ENCODE measurements at places on chromosomes 1 and 21.

GRCh38 chr1:101079341-101079740, 53.8 kb upstream of the DPH5 start:
- no peak for DNase-seq

DNA sequence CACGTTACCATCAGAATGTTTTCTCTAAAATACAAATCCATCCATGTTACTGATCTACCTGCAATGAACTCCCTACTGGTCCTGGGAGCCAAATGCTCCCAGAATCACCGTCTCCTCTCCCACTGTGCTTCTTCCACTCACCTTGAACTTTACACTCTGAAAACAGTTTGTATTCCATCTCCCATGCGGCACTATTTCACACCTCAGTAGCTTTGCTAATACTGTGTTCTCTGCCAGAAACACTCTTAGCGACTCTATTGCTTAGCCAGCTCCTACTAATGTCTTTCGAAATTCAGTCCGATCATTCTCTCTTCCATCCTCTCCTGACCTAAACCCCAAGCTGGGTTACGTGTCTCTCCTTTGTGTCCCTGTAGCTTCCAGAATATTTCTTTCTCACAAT, 284.4 kb upstream of the DUSP10 start:
- DNase-seq: no peak

DNA sequence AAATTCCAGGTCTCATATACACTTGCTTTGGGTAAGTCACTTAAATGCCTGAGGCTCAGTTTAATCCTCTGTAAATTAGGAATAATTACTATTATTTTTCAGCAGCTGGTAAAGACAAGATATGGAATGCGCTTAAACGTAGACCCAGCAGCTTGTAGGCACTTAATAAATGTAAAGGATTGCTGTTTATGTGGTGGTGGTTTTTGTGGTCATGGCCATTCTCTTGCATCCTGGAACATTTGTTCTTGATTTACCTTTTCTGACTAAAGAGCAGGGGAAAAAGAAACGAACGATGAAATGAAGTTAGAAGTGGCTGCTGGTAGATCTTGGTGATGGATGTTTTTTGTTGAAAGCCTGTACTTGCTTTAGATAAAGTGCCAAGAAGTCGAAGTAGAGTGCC, 195.0 kb upstream of the FOXD3 start:
- DNase-seq: no peak

GRCh38 chr1:236951672-236952071, 52.6 kb downstream of the MT1HL1 start:
- DNase-seq: no peak

DNA sequence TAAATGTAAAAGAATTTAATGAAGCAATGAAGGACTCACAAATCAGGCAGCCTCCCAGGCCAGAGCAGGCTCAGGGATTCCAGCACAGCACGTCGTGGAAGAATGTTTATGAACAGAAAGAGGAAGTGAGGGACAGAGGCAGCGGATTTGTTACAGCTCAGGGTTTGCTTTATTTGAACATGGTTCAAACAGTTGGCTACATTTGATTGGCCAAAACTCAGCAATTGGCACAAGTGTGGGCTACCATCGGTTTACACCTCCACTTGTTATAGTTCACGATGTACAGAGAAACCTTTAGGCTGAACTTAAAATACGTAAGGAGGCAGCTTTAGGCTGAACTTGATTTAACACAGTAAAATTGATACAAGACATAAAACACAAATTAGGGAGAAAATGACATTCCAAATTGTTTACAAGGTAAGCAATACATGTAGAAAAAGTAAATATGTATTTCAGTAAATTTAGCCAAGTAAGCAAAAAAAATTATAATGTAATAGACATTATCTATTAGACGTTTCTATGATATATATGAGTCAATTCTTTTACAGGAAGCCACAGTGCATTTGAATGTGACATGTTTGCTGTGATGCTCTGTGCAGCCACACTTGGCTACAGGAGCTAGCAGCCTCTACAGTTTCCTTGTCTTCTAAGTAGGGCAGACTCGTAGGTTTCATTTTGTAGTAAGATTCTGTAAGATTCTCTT, 126.5 kb downstream of the ADSS2 start:
- DNase-seq: no peak

GRCh38 chr1:174039027-174039426, 16.9 kb upstream of the RC3H1 start:
- no peak for DNase-seq

DNA sequence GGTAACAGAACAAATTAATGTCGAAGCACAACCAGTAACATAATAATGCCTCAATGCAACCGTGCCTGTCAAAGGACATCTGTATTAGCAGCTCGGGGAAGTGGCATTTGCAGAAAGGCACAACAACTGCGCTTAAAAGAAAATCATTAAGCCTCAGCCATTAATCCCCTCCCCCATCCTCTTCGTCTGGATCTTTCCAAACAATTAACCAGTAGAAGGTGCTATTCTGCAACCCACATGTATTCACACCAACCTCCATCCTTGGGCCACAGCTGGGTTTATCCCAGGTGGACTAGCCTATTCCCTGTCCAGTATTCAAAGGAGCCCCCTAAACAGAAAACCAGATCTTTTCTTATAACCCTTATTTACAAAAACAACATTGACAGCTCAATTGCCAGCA, 2.6 kb downstream of the RERE start:
- DNase-seq: no peak

- no peak for DNase-seq
Measured at GRCh38 chr21:39674801-39675200, 62.1 kb downstream of the B3GALT5 start.

DNA sequence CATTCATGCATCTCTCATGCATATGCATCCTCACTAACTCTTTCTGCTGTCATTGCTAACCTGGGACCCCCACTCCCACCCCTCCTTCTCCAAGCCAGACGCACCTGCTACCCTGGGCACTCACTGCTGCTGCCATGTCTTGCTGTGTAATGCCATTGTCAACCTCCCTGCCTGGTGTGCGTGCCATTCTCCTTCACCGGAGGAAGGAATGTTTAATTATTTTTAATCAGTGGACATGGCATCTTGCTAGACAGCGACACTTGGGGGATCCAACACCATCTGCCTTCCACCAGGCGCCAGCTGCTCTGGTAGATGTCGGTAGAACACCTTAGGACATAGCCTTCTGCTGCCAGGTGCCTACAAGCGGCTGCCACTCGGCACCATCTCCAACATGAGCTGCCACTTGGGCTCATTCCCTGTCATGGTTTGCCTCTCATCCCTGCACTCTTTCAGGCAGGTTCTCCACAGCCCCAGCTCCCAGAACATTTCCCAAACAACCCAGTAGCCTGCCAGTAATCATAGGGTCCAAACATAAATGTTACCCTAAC, 306.9 kb downstream of the TTLL7 start:
- no peak for DNase-seq

DNA sequence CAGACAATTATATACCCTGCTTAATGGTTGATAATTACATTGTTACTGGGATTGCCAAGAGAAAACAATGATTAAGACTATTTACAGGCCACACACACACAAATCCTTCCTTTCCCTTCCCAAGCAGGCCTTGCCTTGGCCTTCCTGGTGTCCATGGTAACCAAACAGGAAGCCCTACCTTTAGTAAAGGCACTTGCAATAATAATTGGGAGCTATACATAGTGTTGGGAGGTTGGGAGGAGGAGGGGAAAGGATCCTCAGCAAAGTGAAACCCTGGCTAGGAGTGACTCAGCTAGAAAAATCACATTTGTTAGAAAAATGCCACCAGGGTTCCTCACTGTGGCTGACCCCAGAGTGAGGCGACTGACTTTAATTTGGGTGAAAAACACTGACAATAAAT, 122.3 kb upstream of the ADAR start:
- DNase-seq: no peak

DNA sequence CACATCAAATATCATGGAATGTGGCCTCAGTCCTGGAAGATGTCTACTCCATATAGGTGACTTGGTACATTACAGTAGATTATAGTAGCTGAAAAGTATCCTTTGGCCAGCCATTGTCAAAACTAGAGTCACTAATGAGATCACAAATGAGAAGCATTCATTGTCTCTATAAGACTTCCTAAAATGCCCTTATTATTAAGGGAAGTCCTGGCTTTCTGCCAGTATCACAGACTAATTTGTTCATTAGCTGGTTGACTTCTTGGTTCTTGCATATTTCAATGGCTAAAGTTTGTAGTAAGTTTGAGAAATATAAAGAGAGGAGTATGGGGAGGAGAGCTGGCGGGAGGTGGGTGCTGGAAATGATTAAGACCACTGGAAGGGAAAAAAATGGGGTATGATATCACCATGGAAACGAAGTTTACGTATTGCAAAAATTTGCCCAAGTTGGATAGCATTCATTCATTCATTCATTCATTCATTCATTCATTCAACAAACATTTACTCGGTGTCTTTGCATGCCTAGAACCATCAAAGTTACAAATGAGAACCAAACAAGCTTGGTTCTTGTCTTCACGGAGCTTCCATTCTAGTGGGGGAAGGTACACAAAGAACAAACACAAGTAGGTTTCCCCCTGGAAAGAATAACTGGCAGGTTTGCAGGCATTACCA, 11.7 kb upstream of the B3GALNT2 start:
- DNase-seq: no peak

GRCh38 chr1:147541672-147542568, 619 bp downstream of the BCL9 start:
- peak; percentile 8 for DNase-seq

DNA sequence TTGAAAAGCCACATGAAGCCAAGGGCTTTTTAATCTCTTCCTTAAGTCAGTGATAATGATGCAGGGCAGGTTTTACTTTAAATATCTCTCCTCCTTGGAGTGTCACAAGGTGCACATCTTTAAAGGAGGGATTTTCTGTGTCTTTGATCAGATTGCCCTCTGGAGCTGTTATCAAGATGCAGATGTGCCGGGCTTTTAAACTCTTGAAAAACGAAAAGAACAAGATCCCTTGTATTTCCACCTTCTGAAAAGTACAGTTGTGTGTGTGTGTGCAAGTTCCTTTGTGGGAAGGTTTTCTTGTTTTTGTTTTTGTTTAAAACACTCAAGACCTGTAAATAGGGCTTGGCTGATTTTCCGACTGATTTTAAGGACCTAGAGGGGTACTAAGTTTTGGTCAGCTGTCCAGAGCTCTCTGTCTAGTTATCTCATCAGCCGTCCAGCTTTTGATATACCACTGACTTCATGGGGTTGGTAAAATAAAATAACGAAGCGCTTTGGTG, 1.6 kb downstream of the MARK1 start:
- DNase-seq: no peak

GRCh38 chr1:18670121-18670867, 39.6 kb downstream of the PAX7 start:
- DNase-seq: no peak

DNA sequence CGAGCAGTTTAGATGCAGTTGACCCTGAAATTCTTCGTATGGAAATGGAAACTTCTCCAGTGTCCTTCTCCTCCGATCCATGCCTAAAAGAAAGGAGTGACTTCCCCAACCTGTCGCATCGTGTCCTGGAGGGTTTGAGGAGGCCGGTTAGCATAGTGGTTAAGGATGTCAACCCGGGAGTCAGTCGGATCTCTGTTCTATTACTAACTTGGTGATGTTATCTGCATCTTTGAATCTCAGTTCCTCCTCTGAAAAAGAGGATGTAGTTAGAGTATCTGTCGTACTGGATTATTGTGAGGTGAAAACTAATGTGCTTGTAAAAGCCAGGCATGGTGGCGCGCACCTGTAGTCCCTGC, 684 bp downstream of the ZBTB8B start:
- DNase-seq: no peak

DNA sequence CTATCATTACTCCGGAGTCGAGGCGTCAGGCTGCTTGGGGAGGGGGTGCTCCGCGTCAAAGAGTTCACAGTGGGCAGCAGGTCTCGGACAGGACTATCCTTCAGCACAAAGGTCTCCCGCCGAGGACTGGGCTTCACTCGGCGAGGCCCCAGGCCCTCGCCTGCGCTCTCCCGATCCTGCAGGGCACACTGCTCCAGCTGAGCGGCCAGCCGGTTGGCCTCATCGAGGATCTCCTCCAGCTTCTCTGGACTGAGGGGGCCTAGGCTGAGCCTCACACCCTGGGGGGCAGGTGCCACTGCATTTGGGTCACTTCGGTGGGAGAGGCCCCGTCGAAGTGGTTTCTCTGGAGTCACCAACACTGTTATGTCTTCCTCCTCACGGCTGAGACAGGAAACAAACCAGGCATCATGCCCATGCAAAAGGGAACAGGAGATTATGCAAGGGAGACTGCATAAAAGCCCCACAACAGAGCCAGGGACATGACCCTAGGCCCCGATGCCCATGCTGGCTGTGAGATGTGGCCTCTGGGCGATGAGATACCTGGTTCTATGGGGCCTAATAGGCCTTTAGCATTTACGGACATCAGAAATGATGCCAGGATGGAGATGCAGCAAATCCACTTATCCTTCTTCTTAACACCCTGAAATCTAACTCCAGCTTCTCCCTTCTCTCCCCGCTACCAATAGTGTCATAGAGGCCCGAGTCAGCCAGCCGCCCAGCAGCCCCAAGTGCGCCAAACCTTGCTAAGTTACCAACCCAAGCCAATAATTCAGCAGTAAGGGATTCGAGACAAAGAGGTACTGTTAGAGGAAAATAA, 1.1 kb downstream of the PSRC1 start:
- no peak for DNase-seq

GRCh38 chr1:183300828-183301227, 114.8 kb downstream of the LAMC2 start:
- no peak for DNase-seq

DNA sequence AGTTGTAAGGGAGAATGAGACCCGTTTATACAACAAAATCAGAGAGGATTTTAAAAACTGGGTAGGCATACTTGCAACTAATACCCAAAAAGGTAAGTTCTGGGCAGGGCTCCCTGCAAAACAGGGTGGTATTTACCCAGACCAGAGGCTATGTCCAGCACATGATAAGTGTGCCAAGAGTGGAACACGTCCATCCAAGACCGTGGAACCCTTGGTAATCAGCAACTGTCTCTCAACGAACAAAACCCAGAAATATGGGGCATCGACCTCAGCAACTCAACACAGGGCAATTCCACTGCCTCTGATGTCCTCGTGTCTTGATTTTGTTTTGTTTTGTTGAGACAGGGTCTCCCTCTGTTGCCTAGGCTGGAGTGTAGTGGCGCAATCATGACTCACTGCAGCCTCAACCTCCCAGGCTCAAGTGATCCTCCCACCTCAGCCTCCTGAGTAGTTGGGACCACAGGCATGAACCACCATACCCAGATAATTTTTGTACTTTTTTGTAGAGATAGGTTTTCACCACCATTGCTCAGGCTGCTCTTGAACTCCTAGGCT, 26.7 kb upstream of the MX1 start:
- DNase-seq: no peak

DNA sequence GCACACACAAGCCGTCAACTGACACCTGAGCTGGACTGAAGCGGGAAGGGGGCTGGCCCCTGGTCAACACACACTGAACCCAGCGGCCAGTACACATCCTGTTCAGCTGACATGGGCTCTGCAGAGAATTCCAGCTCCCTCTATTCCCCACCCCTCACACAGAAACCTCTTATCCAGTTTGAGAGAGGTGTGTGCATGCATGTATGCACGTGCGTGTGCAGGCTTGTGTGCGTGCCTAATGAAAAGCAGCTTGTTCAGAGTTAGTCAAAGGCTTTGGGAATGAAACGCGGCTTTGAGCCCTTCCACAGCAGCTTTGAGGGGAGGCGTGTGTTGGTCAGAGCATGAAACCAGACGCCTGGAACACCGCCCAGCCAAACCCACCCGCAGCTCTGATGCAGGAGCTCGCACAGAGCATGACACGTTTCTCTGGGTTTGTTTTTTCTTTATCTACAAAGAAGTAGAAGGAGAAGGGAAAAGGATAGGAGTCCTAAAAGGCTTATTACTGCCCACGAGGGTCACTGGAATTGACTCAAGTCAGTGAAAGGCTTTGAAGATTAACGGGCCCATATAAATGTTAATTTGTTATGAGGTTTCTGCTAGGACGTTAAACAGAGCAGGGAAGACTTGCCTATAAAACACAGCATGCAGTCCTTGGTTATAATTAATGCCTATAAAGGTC, 184.2 kb downstream of the ETS2 start:
- DNase-seq: no peak

All from stimulated activated naive CD4-positive, alpha-beta T cell treated with Interleukin-2 at 50 U/mL for 16 hours (primary cell).